Activated T-cell treated with anti-CD3 and anti-CD28 coated beads for 4 hours (primary cell): ENCODE measurements at places on chromosomes 2 and 18.

GRCh38 chr2:230795856-230796255 is 68.9 kb upstream of the ITM2C start:
- no peak for DNase-seq

GRCh38 chr2:160826496-160826895 is 332.9 kb upstream of the RBMS1 start:
- no peak for DNase-seq

- no peak for DNase-seq
These were observed 121.6 kb downstream of the FAM210A start for GRCh38 chr18:13604786-13605185.

GRCh38 chr2:238202326-238203093 is 985 bp downstream of the ILKAP start:
- no peak for DNase-seq

GRCh38 chr18:39375066-39375465 is 1809.5 kb upstream of the CELF4 start:
- DNase-seq = no peak

DNA sequence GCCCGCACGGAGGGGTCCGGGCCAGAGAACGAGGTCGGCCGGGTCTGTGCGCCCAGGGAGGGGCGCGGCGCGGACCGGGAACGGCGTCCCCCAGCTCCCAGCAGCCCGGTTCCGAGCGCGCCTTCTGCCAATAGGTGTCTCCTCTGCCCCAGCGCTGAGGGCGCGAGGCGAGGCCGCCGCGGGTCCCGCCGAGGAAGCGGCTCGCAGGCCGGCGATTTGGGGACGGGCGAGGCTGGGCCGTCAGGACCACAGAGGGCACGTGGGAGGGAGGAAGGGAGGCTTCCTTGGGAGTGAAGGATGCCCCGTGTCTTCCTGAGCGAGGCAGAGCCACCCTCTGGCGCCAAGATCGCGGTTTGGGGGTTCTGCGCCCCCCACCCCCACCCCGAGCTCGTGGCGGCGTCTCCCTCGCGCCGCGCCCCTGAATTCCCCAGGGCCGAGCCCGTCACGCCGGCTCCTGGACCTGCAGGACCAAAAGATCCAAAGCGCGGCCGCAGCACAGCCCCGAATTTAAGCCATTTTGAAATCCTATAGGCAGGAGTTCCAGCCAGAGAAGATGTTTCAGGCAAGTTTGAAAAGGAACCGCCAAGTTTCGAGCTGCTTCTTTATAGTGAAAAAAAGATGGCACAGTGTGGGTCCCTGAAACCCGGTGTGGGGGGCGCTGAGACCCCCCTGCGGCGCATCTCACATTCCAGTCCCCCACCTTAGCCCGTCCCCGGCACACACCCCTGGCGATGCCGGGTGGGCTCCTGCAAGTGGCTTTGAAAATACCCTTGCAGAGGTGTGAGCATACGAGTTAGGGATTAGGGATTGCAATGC is 909 bp downstream of the NFATC1 start:
- no peak for DNase-seq

DNA sequence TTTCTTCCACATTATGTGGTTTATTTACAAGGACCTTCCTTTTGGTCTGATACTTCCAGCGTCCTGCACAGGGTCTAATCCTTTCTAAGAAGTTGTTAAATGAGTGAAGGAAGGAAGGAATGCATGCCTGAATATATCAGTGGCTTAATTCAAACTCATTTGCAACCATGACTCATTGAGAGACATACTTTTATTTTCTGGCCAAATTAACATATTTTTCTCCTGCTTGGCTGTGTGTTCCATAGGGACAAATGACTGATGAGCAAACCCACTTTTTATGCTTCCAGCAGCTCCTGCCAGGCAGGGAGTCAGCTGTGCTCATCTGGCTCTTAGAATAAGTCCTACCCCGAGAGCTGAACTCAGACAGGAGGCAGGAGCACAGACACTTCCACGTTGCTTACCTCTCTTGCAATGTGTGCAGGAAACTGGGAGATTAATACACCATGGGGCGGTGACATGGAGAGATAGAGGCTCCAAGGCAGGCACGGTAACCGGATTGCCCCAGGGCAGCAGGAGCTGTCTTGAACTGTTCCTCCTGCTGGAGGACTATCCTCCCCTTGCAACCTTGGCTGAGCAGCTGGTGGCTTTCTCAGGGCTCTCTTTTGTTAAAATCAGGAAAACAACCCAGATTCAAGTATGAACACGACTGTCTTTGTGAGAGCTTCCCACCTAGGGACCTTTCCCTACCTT is 667.5 kb upstream of the HS6ST1 start:
- DNase-seq = no peak

DNA sequence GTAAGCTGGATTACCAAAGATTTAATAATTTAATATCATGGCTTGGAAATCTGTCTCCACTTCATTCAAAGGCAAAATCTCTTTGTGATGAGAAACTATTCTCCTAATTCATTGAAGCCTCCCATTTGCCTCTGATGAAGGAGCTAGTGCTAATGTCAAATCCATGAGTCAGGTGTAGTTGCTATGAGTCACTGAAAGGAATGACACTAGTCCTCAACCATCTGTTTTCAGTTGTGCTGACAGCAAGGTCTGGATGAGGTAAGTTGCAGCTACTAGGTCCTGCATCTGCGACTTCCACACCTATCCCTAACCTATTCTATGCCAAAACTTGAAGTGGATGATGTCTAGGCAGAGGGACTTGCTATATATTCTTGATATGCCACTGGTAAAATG is 324.0 kb upstream of the UBE2E3 start:
- no peak for DNase-seq

DNA sequence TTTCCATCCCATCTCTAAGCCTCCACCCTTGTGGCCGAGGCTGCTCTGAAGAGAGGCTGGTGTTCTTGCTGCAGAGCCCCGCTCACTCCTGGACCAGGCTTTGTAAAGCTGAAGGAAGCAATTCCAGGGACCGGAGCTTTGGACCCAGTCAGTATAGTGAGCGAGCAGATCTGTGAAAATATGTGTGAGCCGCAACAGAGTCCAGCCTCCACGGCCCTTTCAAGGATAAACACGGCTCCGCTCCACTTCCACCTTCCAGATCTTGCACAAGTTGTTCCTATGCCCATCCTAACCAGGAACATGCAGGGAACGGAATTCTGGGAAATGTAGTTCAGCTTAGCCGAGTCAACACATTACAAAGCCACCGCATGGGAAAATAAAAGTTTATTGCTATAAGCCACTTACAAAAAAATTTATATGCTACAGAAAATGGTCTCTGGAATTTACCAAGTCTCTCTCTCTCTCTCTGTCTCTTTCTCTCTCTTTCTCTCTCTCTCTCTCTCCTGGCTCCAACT is 151.7 kb upstream of the ZNF521 start:
- no peak for DNase-seq

- no peak for DNase-seq
These were observed 242.7 kb downstream of the LRRTM1 start for GRCh38 chr2:80061881-80062280.
